Ecto neural progenitor cell (in vitro differentiated cells): ENCODE measurements at places on chromosomes 11 and 22.

- no peak for DNase-seq
Measured at GRCh38 chr11:94735907-94736306, 32.2 kb upstream of the AMOTL1 start.

- peak; percentile 97 for DNase-seq
Measured at GRCh38 chr11:57597916-57598830, 688 bp downstream of the SERPING1 start.

GRCh38 chr11:76792505-76793264, 9.5 kb downstream of the TSKU start:
- DNase-seq = no peak

DNA sequence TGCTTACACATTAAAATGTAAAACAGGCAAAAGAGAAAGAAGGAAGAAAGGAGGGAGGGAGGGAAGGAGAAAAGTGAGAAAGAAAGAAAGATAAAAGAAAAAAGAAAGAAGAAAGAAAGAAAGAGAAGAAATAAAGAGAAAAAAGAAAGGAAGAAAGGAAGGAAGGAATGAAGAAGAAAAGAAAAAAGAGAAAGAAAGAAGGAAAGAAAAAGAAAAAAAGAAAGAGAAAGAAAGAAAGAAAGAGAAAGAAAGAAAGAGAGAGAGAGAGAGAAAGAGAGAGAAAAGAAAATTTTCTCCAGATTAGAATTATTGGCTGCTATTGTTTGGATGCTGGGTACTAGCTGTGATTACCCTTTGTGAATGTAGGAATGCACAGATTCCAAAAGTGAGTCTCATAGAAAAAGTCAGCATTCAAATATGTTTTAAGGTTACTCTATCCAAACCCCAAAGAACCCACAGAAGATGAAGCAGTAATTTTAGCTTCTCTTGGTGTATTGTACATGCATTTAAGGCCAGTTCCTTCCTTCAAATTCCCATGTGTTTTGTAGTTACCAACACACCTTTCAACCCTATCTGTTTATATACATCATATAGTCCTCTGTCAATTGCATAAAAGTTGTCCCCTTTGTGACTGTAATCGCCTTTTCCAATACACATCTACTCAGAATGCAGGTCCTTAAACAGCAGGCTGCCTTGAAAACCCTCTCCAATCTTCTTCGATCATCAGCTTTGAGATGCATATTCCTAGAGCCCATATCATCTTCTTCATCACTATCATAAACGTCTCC, 789 bp upstream of the FAM111A start:
- DNase-seq = no peak

GRCh38 chr11:95557376-95557775, 232.2 kb downstream of the FAM76B start:
- no peak for DNase-seq

- no peak for DNase-seq
Measured at GRCh38 chr11:83235825-83236224, 42.3 kb downstream of the ANKRD42 start.

DNA sequence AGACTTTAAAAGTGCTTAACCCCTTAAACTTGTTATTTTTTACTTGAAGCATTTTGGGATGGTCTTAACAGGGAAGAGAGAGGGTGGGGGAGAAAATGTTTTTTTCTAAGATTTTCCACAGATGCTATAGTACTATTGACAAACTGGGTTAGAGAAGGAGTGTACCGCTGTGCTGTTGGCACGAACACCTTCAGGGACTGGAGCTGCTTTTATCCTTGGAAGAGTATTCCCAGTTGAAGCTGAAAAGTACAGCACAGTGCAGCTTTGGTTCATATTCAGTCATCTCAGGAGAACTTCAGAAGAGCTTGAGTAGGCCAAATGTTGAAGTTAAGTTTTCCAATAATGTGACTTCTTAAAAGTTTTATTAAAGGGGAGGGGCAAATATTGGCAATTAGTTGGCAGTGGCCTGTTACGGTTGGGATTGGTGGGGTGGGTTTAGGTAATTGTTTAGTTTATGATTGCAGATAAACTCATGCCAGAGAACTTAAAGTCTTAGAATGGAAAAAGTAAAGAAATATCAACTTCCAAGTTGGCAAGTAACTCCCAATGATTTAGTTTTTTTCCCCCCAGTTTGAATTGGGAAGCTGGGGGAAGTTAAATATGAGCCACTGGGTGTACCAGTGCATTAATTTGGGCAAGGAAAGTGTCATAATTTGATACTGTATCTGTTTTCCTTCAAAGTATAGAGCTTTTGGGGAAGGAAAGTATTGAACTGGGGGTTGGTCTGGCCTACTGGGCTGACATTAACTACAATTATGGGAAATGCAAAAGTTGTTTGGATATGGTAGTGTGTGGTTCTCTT, 2.8 kb downstream of the MALAT1 start:
- no peak for DNase-seq

- DNase-seq = no peak
Measured at GRCh38 chr22:39287076-39287725, 32.2 kb downstream of the RPL3 start.

DNA sequence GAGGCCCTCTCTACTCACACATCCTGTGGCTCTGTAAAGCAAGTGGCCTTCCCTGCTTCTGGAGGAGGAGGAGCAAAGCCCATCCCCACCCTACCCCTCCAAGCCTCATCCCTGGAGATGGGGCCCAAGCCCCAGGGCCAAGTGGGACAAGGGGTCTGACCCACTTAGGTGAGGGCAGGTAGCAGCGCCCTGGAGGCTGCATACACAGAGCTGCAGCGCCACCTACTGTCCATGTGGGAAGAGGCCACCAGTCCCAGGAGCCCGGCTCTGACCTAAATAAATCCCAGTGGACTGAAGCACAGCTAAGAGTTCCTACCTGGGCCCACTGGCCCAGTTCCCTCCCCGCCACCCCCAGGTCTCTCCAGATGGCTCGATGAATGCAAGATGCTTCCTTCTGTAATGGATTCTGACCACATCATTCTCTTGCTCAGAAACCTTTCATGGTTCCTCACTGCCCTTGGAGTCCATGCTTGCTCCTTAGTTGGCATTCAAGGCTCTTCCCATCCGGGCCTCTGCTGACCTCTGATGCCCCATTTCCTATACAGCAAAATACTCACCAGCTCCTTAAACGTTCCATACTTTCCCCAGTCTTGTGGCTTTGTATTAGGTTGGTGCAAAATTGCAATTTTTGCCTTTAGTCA, 62.1 kb downstream of the THAP12 start:
- peak; percentile 89 for DNase-seq

GRCh38 chr22:23169043-23169406, 11.3 kb upstream of the BCR start:
- no peak for DNase-seq

DNA sequence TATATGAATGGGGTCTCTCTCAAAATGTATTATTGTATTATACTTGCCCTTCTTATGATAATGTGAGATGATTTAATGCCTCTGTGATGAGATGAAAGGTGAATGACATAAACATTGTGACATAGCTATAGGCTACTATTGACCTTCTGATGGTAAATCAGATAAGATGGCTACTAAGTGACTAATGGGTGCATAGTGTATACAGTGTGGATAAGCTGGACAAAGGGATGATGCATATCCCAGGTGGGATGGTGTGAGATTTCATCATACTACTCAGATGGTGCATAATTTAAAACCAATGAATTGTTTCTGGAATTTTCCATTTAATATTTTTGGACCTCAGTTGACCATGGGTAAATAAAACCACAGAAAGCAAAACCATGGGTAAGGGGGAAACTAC, 243.5 kb downstream of the SBF2 start:
- no peak for DNase-seq

DNA sequence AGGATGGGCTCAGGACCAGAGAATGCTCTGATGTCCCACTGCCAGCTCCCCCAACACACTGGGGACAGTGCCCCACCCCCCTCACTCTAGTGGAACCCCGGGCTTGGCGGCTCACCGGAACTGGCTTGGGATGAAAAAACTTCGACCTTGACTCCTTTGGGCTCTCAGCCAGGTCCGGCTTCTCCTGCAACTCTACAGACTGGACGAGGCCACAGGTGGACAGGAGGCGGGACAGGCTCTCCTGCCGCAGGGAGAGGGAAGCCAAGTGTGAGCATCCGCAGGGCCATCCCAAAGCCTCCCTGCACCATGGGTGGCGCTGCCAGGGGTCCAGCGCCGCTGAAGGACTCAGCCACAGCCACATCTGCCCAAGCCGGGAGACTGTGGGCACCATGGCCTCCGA, 3.7 kb downstream of the RRP7A start:
- DNase-seq = no peak

GRCh38 chr11:72581067-72581466, 93.2 kb downstream of the PDE2A start:
- DNase-seq = no peak

- no peak for DNase-seq
Measured at GRCh38 chr11:46429717-46430116, 38.1 kb upstream of the CHRM4 start.

GRCh38 chr11:100929377-100929776, 200.2 kb downstream of the PGR start:
- no peak for DNase-seq

DNA sequence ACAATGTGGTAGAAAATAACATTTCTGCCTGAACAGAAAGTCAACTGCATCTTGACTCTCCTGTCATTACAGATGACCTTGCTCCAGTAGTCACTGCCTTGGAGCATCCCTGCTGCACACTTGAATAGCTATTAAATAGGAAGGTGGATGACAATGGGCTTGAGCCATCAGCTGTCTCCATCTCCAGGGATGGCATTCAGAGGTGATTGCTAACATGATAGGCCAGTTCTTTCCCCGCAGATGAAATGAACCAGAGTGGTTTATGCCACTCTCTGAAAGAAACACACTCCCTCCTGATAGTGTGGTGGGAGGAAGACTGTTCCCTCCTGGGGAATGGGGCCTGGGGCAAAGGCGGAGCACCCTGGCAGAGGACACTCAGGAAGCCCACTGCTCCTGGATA, 57.1 kb upstream of the OLFML1 start:
- DNase-seq = no peak

- no peak for DNase-seq
Measured at GRCh38 chr22:46408568-46409506, 73.3 kb downstream of the TRMU start.

DNA sequence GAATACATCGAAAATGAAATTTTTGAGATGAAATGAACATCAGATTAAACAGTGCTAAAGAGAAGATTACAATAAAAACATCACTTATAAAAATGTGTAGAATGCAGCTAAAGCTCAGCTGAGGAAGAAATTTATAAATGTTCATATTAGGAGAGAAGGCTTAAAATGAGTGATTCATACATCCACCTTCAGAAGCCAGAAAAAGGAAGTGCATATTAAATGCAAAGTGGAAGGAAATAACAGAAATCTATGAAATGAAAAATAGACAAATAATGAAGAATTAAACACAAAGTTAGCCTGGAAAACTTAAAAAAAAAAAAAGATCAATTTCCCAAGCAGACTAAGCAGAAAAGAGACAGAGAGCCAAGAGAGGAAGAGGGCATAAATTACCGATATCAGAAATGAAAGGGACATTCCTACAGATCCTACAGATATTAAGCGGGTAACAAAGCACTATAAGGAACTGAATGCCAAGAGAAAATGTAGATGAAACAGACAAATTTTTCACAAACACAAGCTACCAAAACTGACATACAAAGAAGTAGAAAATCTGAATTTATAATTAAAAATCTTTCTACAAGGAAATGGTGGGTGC, 7.2 kb upstream of the MOB2 start:
- DNase-seq = no peak

DNA sequence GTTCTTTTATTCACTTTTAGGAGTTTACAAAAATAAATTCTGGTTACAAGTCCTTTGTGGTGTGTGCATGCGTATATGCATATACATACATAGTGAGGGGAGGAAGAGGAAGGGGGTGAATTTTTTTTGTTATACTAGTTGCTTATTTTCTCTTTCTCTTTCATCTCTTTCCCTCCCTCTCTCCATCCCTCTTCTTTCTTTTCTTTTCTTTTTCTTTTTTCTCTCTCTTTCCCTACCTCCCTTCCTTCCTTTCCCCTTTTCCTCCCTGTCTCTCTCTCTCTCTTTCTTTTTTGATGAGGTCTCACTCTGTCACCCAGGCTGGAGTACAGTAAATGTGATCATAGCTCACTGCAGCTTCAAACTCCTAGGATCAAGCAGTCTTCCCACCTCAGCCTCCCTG, 14.1 kb downstream of the PPP6R2 start:
- no peak for DNase-seq

DNA sequence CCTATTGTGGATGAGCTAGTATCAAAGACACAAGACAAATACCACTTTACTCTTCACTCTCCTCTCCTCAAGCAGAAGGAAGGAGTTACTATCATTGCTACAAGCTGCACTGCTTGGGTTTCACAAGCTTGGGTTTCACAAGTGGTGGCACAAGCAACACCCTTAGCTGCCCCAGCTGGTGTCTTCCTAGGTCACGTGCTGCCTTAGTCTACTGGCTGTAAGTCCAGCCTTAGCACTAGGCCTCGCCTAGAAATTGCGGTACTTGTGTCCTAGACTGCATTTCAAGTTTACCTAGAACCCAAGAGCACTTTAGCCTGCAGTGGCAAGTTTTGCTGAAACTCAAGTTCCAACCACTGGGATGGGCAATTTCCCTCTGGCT, 86.6 kb downstream of the EHF start:
- DNase-seq = no peak

DNA sequence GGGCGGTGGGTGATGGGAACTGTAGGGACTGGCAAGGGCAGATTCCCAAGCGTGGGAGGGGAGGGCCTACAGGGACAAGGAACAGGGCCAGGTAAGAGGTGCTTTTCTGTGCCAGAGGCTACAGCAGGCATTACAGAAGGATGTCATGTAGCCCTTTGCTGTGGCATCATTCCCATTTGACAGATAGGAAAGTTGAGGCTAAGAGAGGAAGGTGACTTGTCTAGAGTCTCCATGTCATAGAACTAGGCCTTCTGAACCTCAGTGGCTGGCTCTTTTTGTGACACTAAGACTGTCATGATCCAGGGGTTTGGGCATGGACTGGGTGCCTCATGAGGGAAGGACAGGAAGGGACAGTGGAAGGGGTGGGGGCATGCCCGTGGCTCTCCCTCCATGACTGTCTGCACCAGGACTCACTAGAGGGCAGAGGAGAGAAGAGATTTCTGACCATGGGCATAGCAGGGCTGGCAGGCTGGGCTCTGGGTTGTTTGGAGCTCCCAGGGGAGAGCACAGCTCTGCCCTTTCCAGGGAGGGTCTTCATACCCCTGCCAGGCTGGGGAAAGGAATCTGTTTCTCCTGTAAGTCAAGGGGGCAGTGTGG, 3.2 kb downstream of the MMP11 start:
- DNase-seq = no peak
